Stimulated activated CD8-positive, alpha-beta memory T cell treated with anti-CD3 and anti-CD28 coated beads, Interleukin-7, amount 100 ng/mL, for 24 hours (primary cell): ENCODE measurements at places on chromosomes 7 and 10.

DNA sequence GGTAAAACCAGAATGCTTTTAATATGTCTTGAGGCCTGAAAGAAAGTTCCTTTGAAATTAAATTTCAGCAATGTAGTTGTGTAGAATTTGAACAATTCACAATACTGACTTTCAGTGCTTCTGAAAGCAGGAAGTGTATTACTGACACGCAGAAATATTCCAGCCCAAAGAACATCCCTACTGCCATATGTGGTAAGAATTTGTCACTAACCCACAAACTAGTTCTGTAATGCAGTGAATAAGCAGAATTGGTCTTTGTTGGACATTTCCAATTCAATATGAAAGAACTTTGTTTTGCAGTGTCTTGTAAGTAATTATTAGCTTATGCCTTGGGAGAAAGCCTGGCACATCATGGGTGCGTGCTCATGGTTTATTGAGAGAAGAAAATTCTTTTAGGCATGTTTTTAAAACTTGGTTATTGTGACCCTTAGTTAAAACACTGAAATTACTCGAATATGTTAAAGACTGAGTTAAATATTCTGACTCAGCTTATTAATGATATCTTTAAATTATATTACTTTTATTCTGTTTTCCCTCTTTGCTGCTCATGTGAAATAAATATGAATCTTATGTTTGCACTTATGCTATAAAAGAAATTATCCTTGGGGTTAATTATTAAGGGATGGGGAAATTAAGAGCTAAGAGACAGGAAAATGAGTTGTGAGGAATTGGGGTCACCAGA, 33.4 kb downstream of the PTPN12 start:
- DNase-seq, result no peak

DNA sequence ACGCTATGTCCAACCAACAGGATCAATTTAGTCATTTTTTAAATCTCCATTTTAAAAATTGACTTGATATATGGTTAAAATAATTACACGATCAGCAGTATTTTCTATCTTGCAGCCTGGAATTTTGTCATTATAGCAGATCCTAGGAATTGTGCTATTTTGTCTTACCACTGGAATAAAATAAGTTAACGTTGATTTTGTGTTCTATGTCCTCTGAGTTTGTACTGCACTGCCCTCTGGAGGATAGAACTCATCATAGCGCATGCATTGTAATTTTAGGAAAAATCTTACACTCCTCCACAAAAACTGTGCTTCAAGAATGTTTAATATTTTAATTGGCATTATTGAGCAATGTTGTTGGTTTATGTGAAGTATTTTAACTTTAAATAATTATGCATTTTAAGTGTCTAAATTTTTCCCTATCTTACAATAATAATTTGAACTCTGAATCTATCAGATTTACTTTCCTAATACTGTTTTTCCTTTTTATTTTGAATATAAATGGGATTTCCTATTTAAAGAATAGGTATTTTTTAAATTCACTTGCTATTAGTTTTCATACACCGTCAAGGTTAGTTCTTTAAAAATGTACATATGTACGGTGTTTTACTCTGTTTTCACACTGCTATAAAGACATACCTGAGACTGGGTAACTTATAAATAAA, 220.1 kb downstream of the PPP1R3A start:
- no peak for DNase-seq

- no peak for DNase-seq
Measured at GRCh38 chr7:34755008-34755407, 97.0 kb downstream of the NPSR1 start.

DNA sequence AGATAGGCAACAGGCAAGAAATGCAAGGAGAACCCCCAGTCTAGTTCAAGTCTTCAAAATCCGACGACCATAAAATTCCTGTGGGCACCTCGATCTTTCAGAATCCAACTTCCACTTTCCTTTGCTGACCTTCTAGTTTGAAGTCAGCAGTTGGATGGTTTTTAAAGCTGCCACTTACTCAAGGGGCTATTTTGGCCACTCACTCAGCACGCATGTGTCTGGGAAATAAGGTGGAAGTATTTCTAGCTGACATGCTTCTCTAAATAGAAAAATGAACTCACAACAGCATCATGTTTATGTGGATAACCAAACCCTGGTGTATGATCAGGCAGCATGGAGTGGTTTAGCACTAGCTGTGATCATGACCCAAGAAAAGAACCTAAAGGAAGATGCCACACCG, at the start of gene NRAP:
Gene NRAP (minus strand): TSS at position 134 of the 400 bp plus-strand sequence. CDS start 159 bp downstream, outside the sequence.
- DNase-seq, result no peak

GRCh38 chr10:97025613-97026242, 160.0 kb downstream of the SLIT1 start:
- DNase-seq, result peak; percentile 32
